ENCODE measurements at places on chromosomes 5 and 9. TPM values are rescaled to one million over a fixed set of nuclear protein-coding genes. Genes with fewer than 3 reads are reported as not detected.

UBE2QL1 gene
- 5.9 TPM for total RNA-seq

KIAA1958 gene
- 10.9 TPM for total RNA-seq

GRCh38 chr9:6460189-6460768 is 47.3 kb downstream of the UHRF2 start:
- no peak for DNase-seq

DNA sequence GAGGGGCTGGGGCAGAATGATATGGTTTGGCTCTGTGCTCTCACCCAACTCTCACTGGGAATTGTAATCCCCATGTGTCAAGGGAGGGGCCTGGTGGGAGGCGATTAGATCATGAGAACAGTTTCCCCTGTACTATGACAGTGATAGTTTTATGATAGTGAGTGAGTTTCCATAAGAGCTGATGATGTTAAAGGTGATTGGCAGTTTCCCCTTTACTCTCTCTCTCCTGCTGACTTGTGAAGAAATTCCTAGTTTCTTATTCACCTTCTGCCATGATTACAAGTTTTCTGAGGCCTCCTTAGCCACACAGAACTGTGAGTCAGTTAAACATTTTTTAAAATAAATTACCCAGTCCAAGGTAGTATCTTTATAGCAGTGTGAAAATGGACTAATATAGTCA is 120.4 kb upstream of the CDH9 start:
- peak; percentile 2 for DNase-seq

GRCh38 chr5:107365320-107366109 is 305.2 kb downstream of the EFNA5 start:
- DNase-seq, result no peak
